Cardiac fibroblast (primary cell): ENCODE measurements at places on chromosomes 11 and 22.

DNA sequence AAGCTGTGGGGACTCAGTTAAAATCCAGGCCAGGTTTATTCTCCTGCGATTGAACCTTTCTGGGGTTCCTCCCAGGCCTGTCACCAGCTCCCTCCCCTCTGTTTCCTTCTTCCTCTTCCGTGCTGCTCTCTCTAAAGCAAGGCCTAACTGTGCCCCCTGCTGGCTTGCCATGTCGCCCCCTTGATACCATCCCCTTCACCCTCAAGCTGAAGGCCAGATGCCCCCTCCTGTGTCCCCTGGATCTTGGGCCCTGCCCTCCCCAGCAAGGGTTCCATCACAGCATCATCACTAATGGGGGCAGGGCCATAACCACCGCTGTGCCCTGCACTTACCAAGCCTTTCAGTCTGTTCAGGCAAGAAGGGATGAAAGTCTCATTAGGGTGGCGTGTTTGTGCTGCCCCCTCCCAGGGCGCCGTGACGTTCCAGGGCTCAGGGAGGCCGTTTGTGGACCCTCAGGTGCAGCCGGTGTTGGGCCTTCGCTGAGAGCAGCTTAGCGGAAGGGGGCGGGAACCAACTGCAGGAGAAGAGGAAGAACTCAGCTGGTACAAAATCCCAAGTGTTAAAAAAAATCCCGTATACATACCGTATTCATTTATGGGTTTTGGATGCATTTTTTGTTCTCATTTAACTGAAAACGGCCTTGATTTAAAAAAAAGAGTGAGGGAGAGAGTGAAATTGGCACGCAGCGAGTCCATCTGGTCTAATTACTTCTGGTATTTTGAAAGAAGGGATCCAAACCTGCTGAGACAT, 69.9 kb downstream of the MPPED1 start:
- no peak for DNase-seq

GRCh38 chr11:69444381-69445130, 36.9 kb upstream of the LINC01488 start:
- peak; percentile 97 for DNase-seq

- DNase-seq, result peak; percentile 13
Measured at GRCh38 chr11:107916671-107917241, 11.5 kb upstream of the RAB39A start.

- DNase-seq, result peak; percentile 65
Measured at GRCh38 chr11:128328955-128329551, 258.3 kb downstream of the ETS1 start.

DNA sequence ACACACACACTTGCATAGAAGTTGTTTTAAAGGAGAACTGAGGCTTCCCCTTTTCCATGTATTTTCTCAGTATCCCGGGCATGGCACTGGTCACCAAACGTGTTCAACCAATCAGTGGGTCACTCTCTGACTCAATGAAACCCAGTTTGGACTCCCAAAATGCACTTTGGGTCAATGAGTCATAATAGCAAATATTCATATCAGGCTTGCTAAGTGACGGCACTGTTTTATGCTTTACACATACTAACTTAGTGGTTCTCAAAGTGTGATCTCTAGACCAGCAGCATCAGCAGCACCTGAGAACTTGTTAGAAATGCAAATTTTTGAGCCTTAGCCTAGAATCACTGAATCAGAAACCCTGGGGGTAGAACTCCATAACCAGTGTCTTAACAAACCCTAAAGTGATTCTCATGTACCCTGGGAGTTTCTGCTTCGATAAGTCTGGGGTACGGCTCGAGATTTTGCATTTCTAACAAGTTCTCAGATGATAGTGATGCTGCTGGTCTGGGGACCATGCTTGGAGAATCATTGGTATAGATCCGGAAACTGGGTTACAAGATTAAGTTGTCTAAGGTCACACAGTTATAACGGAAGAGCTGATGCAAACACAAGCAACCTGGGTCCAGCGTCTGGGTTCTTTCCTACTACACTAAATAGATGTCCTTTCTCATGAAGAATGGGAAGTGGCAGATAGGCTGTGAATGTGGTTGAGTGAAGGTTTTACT, 35.6 kb downstream of the ETS1 start:
- peak; percentile 32 for DNase-seq

DNA sequence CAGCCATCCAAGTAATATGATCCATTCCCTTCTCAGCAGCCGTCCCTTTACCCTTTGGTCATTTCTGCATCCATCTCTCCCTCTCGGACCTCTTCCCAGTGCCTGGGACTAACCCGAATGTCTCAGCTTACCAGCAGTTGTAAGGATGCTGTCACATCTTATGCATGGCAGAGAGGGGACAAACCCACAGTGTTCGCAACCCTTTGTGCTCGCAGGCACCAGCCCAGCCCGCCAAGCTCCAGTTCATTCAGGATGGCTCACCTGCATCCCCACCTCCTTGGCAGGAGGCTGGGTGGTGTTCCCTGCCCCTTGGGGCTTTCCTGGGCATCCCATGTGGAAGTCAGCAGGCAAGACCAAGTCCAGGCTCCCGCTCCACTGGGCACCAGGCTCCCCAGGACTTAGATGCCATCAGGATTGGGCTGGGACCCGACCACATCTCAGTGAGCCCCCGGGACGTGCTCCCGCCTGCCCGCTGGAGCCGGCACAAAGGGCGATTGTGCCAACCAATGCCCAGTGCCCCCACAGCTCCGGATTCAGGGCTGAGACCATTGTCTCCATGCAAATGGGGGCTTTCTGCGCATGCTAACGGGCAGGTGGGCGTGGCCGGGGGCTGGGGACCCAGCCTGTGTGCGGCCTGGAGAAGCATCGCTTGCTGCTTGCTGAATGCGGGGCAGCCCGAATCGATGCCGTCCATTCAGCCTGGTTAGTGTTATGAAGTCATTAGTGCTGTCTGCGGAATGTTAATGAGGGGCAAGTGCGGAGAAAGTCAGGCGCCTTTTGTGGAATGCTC, 108.6 kb downstream of the KCNQ1OT1 start:
- no peak for DNase-seq

DNA sequence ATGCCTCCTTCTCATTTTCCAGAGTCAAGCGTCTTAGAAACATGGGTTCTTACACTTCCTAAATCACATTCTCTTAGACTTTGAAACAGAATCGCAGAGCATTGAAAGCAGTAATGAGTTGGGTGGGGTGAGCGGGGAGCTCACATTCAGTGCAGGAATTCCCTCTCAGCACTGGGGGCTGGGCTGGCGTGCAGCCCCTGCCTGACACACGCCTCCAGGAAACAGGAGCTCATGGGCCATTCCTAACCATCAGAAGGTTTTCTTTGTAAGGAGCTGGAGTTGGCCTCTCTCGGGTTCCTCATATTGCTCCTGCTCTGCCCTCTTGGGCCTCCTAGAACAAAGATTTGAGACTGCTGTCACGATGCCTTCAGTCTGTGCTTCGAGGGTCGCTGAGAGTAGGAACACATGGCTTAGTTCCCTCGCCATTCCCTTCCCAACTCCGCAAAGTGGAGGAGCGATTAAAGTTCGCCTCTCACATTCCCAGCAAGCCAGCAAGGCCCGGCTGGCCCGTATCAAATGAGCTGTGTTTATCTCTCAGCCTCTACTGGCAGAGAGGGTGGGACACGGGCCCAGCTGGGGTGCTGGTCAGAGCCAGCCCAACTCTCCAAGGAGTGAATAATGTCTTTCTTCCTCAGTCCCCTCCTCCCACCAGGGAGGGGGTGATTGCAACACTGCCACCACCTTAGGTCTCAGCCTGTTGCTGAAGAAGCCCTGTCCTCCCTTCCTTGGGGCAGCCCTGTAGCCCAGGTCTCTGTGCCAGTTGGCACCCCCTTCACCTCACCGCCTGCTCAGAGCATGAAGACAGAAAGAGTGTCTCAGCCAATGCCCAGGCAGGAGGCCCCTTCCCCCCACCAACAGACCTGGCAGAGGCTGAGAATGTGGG, 10.4 kb downstream of the CHRDL2 start:
- peak; percentile 84 for DNase-seq

DNA sequence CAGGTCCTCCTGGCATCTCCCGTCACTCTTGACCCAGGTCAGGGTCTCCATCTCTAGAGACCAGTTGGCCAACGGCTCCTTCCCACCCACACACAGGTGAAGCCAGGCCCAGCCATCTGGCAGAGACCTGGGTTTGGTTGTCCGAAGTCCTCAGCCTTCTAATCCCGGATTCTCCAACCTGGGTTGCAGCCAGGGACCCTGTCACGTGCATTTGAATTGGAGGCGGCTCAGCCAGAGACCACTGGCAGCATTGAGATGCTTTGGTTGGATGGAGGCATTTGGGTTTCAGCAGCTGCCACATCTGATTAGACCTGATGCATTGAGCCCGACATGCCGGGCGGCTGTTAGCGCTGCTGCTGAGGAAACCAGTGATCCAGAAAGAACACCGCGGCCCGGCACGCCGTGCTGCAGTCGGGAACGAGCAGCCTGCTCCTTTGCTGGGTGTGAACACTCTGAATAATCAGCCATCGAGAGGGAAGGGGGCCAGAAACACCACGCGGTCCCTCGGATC, 163.2 kb downstream of the BRD1 start:
- DNase-seq, result no peak

GRCh38 chr11:132909021-132909606, 623.2 kb downstream of the OPCML start:
- DNase-seq, result no peak

GRCh38 chr22:36463783-36464184, 17.7 kb downstream of the TXN2 start:
- DNase-seq, result no peak

DNA sequence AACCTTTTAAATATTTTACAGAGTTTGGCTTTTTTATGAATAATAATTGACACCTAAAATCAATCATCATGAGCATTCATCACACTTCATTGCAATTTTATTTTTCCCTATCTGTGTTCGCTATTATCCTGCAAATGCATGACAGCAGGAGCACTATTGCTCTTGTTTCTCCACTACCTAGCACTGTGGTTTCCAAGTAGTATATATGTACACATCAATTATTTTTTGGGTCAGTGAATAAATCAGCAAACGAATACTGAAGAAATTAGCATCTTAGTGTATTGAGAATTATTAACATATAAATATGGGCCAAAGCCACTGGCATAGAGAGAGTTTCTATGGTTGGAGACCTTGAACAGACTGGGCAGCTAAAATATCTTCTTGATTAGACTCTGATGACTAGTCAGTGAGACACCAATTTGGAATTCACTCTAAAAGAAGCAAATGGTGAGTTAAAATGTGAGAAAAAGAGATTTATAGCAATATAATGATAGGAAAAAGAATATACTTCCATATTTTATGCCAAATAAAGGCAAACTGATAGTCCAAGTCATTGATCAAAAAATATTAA, 731.1 kb upstream of the LUZP2 start:
- DNase-seq, result peak; percentile 5
